ENCODE measurements at places on chromosomes 11 and 22. TPM values are rescaled to one million over a fixed set of nuclear protein-coding genes. Genes with fewer than 3 reads are reported as not detected.

The OR52E8 gene
- not detected for total RNA-seq

- DNase-seq = no peak
These were observed 282.5 kb downstream of the KCNA4 start for GRCh38 chr11:29734287-29734686.

DNA sequence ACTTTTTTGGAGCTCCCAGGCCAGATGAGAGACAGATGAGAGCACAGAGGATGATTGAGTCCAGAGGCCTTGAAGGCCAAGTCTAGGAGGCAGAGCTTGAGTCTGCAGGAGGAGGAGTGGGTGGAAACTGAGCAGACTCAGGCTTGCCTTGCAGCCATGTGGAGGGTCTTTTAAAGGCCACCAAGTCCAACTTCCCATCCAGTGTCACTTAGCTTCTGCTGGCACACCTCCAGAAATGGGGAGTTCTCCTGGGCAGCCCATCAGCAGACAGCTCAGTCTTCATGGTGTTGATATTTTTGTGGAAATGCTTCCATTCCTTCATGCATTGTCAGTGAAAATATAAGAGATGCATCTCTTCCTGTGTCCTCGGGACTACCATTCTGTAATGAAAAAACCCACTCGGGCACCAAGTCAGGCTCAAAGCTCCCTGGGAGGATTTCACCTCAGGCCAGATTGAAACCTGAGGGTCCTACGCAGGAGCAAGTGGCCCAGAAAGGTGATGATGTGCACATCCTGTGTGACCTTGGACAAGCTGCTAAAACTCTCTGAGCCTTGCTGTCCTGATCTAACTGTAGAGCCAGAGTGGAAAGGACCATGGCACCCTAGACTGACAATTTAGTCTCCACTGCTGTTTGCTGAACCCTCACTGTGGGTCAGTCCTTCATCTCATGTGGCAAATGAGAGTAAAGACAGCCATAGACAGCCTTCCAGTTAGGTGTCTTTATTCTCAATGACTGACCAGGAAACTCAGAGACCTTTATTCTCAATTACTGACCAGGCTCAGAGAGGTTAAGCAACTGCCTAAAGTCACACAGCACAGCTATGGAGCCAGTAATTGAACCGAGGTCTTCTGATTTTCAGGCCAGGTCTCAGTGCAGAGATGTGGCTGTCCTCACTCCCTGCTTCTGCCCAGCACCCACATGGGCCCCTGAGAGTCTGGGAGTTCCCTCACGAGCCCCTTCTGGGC is 2.9 kb upstream of the LRRC32 start:
- no peak for DNase-seq

DNA sequence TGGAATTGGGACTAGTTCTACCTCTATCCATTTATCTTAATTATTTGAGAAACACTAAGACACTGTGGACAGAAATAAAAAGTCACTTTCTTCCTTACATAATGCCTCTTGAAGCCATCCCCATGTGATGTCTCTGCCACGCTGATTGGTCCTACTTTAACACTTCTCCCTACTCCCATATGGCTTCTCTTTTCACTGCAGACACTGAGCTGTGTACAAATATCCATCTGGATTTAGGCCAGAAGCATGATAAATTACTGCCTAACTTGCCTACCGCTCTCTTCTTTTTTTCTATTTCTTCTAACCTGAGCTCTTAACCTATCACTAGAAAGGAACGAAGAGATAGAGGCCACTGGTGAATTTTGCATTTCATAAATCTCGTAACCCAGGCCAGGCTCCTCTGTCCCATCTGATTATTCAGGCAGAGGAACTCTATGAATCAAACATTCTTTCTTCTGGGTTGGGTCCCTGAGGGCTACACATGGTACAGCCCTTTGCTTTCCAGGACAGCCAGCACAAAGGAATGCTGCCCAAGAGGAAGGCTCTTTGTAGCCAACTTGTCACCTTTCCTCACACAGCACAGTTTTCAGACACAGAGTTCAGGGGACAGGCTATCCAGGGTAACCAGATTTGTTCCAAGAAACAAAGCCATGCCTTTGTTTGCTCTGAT is 878.5 kb upstream of the LRRC4C start:
- no peak for DNase-seq

- DNase-seq = no peak
These were observed 68.0 kb upstream of the ATXN10 start for GRCh38 chr22:45603619-45604018.

The KCNJ5 gene
- total RNA-seq = 0.82 TPM

GRCh38 chr22:46150655-46151477 is 540 bp downstream of the PPARA start:
- DNase-seq = peak; percentile 49

DNA sequence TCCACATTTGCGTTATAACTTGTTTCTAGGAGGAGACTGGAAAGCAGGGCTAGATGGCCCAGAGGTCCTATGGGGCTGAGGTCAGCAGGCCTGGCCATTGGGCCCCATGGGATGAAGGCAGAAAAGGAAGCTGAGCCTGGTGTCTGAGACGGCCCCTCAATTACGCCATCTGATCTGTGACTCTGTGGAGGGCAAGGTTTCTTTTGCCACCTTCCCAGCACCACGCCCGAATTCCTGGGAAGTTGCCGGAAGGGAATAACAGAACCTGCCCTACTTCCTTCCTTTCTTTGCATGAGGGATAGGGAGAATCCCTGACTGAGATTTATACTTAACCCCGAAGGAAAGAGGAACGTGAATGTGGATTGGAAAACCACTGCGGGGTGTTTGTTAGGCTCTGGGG is 118.1 kb downstream of the MPPED1 start:
- DNase-seq = no peak

GRCh38 chr11:102974552-102975280 is 19.2 kb upstream of the MMP13 start:
- DNase-seq = no peak

GRCh38 chr11:84243629-84244263 is 957.6 kb upstream of the CCDC90B start:
- no peak for DNase-seq

DNA sequence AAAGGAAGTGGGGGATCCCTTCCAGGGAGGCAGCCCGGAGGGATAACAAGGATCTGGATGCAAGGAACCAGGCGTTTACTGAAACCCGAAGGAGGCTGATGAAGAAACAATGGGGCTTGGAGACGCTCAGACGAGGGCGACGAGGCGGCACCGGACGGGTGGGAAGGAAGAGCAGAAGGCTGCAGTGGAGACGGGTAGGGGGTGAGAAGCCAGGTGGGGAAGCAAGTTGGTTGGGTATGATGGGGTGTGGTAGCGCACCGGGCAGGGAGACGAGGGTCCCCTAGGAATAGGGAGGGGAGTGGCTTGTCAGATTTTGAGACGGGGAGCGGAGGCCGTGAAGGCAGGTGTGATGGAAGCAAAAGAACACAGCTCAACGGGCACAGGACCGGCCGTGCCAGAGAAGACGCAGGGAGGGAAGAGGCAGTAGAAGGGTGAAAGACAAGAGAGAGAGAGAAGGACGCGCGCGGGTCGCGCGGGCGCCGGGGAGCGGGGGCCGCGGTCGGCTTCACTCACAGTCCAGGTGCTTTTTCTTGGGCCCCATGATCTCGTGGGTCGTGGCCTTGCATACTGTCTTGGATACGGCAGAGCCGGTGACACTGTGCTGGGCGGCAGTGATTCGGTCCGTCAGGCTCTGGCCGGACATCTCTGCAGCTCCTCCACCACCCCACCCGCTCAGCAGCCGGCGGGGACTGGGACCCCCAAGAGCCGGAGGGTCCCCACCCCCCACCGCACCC is 579 bp downstream of the PICALM start:
- DNase-seq = peak; percentile 27

- no peak for DNase-seq
These were observed 71.5 kb downstream of the FBLN1 start for GRCh38 chr22:45574069-45574703.

GRCh38 chr22:26298605-26299310 is 129.5 kb downstream of the SEZ6L start:
- DNase-seq = no peak

The RCOR2 gene
- 15.5 TPM for total RNA-seq

All from cerebellum (tissue), 4 donors.